ENCODE measurements at places on chromosomes 12 and 14. TPM values are rescaled to one million over a fixed set of nuclear protein-coding genes. Genes with fewer than 3 reads are reported as not detected.
A peak's percentile ranks its signal among the peaks of the same experiment; 100 is the strongest.

DNA sequence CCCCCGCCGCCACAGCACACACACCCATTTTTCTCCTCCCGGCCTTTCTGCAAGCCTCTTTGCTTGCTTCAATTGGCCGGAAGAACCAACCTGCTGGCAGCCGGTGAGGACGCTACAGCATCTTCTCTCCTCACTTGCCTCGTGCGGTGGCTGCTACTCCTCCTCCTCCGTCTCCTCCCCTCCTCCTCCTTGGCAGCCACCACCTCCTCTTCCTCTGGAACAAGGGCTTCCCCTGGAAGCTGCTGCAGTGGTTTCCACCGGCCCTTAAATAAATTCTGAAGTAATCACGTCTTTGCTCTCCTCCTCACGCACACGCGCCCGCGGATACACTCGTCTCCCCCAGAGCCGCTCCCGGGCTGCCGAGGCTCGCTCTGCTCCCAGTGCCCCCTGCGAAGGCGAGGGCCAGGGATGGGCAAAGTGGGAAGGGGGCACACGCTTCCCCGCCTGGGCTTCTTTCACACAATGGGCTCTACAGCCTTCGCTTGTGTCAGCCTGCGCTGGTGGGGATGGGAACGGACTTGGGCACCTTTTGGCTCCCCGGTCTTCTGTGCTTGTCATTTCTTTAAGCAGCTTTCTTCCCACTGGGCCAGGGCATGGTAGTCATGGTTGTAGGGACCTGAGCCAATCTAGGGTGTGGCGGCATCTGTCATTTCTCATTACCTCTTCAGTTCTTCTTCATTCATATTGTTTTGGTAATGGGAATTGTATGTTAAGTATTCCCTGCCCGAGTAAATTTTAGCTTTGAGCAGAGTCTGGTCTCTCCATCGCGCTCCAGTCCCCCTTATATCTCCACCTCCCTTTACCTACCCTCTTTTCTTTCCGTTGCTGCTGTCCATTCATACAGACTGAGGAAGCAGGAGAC is at the start of gene PPFIA2:
TSS of gene PPFIA2 (minus strand) at position 161 of the 862 bp plus-strand sequence.
- DNase-seq: peak; percentile 81

- DNase-seq: no peak
These were observed 131.2 kb upstream of the DYRK2 start for GRCh38 chr12:67517181-67517887.

DNA sequence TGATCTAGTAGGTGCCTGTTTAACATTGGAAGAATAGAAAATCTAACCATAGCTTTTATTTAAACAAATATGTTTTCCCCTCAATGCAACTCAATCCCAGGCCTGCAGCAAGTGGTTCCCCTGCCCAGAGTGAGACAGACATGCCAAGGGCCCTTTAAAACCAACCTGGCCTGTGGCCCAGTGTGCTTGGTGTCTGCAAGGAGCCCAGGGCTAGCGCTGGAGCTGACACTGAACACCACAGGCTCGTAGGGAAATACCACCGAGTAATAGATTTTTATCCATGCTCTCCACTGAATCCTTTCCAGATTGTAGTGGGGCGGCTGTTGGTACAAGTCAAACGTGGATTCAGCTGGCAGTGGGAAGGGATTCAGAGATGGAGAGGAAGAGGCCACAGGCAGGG is 95.6 kb upstream of the NRXN3 start:
- no peak for DNase-seq

DNA sequence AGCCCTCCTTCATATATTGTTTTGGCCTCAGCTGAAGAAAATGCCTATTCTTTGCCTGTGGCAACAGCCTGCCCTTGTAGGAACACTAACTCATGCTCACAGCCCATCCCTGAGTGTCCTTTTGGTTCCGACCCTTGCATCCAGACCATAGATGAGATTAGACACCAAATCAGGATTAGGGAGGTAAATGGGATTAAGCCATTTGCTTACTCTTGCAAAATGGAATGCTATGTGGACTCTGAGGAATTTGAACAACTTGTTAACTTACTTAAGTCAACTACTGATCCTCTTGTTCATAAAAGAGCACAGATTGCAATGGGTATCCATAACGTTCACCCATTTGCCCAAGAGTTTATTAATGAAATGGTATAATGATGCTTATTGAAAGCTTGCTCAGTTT is 27.3 kb downstream of the TSHR start:
- DNase-seq: no peak

DNA sequence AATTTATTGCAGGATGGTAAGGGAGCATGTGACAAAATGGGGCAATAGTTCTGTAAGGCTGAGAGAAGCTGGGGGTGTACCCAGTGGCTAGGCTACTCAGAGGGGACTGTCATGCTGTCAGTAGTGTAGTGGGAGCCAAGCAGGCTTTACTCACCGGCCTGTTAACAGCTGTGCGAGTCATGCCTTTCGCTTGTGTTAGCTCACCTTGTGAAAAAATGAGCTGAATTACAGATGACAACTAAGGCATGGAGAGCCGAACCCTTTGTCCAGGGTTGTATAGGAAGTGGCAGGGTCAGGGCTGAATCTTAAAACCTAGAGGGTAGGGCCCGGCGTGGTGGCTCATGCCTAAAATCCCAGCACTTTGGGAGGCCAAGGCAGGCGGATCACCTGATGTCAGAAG is 37.9 kb downstream of the SH2B3 start:
- no peak for DNase-seq

GRCh38 chr14:40656311-40656710 is 950.4 kb upstream of the LRFN5 start:
- no peak for DNase-seq

- no peak for DNase-seq
These were observed 95.2 kb downstream of the LGMN start for GRCh38 chr14:92653162-92653651.

GRCh38 chr14:97027256-97027999 is 230.2 kb downstream of the VRK1 start:
- peak; percentile 48 for DNase-seq

DNA sequence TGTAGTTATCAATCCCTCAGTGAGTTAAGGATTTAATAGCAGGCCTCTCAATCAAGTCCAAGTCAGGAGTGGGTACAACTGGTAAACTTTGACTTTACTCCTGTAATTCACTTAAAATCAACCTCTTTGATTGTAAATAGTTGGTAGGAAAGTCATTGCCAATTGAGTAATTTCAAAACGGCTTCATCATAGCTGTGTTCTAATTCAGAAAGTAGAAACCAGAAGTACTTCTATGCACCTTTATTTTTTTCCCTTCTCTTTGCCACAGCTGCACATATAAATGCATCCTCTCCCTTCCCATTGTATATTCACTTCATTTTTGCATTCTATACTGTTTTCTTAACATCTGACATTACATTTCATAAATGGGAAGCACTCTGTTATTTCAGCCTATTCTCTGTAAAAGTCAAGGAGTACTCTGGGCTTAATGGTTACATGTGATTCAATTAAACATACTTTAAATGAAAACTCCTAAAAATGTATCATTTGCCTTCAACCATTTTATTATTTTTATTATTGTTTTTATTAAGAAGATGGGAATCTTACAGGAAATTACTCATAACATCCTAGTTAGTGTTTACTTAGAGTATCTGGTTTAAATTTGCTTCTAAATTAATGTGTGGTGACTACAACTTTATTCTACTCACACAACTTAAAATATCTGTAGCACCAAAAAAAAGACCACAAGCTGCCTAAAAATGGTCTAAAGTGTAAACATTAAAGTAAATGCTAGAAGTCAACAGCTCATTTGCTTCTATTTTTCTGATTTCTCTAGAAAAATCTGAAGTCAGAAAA is 171.2 kb downstream of the CEP128 start:
- DNase-seq: no peak

- DNase-seq: no peak
These were observed 279.1 kb downstream of the BTG1 start for GRCh38 chr12:91866566-91866965.

GRCh38 chr12:118447181-118447580 is 70.8 kb downstream of the SUDS3 start:
- no peak for DNase-seq

- no peak for DNase-seq
These were observed 290.3 kb downstream of the NAV3 start for GRCh38 chr12:78120866-78121560.

The ACSM4 gene
- total RNA-seq: not detected

The TUNAR gene
- 54.1 TPM for total RNA-seq

The CIPC gene
- total RNA-seq: 36.9 TPM

The CEBPE gene
- total RNA-seq: not detected

The CFAP54 gene
- 0.70 TPM for total RNA-seq
